A673 (cell line): ENCODE measurements at places on chromosomes 11 and 22. TPM values are rescaled to one million over a fixed set of nuclear protein-coding genes. Genes with fewer than 3 reads are reported as not detected.

DNA sequence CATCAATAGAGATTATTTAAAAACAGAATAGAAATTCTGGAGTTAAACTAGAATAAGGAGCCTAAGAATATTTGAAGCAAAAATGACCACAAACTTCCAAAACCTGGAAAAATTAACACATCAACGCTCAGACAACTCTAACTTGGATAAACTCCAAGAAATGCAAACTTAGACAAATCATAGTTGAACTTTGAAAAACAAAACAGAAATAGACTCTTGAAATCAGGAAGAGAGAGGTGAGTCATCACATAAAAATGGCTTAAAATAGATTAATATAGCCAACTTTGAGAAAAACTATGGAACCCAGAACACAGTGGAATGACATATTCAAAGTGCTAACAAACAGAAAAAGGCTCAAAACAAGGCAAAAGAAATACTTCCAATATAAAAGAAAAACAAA, 974.2 kb downstream of the JRKL start:
- DNase-seq: peak; percentile 62

DNA sequence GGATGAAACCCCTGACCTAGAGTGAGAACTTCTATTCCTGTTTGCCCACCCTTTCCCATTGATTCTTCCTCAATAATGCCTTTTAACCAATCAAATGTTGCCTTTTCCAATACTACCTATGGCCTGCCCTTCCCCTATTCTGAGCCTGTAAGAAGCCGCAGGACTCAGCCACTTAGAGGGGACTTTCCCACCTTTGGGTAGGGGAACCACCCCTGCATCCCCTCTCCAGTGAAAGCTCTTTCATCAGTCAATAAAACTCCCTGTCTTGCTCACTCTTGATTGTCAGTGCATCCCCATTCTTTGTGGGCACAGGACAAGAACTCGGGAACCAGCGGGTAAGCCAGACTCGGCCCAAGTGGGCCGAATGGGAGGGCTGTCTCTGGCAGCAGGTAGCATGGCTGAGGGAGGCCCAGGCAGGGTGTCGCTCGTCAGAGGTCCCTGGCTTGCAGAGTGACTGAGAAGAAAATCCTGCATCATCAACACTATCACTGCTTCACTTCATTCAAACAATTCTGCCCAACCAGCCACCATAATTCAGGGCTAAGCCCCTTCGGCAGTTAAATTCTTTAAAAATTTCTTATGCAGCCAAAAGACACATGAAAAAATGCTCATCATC, 30.4 kb downstream of the LDHAL6A start:
- DNase-seq: no peak

DNA sequence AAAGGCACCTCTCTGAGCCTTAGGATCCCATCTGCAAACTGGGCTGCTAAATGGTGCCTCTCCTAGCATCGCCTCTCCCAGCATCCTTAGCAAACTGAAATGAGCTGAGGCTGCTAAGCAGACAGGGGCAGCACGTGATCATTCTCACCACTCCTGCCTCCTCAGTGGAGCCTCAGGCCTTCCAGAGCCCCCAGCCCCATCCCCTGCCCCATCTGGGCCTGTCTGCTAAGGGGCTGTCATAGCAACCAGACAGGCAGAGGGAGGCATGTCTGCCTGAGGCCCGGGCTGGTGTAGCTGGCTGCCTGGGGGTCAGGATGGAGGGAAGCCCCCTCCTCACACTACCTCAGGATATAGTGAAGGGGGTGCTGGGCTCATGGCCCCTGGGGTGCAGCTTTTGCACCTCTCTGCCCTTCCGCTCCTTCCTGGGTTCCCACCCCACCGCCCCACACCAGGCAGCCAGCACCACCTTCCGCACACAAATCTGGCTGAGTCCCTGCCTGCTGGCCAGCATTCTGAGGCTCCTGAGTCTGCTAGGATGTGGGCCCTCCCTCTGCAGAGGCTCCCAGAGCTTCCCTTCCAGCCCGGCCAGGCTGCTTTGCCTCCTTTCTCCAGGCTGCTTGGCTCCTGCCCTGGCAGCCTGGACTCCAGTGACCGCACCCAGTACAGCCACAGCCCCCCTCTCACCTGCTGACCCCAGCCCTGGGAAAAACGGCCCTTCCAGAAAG, 47.5 kb upstream of the TTLL12 start:
- DNase-seq: no peak

GRCh38 chr11:36019005-36019596, 75.2 kb downstream of the LDLRAD3 start:
- no peak for DNase-seq

Gene MS4A15
- not detected in 2 replicates for total RNA-seq

Gene RIBC2
- 13.2 and 14.9 TPM in 2 replicates for total RNA-seq

GRCh38 chr11:33317662-33318061, 60.5 kb downstream of the HIPK3 start:
- DNase-seq: no peak

- DNase-seq: peak; percentile 96
Observed at GRCh38 chr11:93197380-93198214, at the start of gene SLC36A4. TSS of gene SLC36A4 (minus strand) at chr11:93197991. CDS start at chr11:93197832, 159 bp downstream.

Gene C11orf97
- total RNA-seq: not detected in 2 replicates
